ENCODE measurements at places on chromosomes 3 and 15. TPM values are rescaled to one million over a fixed set of nuclear protein-coding genes. Genes with fewer than 3 reads are reported as not detected.

DNA sequence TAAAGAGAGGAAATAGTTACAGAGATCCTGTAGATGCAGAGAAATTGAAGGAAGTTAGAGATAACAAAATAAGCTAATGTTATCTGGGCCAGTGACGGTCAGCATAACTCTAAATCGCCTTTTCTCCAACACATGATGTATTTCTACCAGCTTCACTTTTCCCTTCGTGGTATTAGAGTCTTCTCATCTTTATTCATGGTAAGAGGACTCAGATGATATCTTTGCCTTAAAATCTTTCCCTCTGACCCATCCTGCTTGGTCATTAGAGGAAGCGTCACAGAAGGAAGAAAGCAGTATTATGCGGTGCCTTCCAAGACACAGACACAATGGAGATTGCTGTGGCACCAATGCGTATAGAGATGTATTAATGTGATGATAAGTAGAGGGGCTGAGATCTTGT is 320.7 kb upstream of the GOLIM4 start:
- DNase-seq, result no peak

GRCh38 chr15:83210619-83211018 is 3.0 kb upstream of the HDGFL3 start:
- DNase-seq, result peak; percentile 65

GRCh38 chr3:152272771-152273242 is 4.1 kb downstream of the MBNL1 start:
- DNase-seq, result peak; percentile 66

DNA sequence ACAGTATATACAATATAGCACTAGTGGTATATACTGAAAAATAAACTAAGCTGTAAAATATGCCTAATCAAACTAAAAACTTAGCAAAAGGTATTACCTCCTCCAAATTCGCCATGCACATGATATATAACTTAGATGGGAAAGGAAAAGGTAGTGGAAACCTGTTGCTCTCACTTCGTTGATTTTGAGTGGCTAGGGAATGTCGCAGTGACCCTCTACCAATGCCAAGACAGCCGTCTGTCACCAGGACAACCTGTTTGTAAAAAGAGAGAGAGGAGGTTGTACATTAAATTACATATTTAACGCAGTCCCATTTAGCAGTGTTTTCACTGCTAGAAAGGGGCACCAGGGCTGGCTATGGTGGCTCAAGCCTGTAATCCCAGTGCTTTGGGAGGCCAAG is 11.3 kb downstream of the INTS14 start:
- no peak for DNase-seq

DNA sequence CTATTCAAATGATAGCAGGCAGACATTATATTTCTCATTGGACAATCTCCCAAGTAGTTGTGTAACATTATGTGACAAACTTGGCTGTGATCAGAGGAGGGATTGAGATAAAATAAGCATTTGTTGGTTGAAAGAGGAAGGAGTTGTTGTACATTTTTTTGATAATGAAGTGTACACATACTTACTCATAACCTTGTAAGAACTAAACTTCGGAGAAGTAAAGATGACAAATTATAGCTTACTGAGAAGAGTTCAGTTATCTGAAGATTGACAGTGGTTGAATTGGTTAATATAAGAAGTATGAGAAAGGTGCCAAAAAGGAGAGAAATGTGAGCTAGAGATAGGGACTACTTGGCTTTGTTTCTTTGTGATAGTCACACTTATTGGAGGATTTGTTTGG is 32.6 kb downstream of the STT3B start:
- no peak for DNase-seq

DNA sequence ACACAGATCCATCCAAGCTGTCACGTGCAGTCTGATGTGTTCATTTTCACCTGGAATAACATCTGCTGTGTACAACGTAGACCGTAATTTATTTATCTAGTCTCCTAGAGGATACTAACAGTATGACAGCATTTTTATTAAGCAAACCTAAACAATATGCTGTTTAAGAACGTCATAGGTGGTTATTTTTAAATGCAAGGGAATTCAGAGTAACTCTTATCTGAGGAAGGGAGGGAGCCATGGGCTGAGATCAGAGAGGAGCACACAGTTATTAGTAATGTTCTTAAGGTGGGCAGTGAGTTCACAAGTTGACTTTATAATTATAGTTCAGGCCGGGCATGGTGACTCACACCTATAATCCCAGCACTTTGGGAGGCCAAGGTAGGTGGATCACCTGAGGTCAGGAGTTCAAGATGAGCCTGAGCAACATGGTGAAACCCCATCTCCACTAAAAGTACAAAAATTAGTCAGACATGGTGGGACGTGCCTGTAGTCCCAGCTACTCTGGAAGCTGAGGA is 193.6 kb downstream of the UACA start:
- peak; percentile 51 for DNase-seq

DNA sequence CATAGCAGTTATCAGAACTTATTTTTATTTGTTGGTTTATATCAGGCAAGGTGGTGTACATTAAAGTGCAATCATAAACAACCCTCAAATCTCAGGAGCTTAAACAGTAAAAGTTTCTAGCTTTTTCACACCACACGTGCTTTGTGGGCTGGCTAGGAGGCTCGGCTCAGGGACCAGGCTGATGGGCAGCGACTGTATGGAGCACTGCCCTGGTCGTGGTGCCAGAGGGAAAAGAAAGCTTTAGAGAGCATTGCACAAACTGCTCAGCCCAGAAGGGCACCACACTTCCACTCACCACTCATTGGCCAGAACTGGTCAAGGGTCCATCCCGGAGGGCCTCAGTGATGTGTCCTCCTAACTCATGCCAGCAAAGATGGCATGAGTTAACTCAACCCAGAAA is 123.2 kb downstream of the AQP9 start:
- no peak for DNase-seq

- DNase-seq, result no peak
Observed at GRCh38 chr3:125068265-125068664, 12.5 kb upstream of the HEG1 start.

DNA sequence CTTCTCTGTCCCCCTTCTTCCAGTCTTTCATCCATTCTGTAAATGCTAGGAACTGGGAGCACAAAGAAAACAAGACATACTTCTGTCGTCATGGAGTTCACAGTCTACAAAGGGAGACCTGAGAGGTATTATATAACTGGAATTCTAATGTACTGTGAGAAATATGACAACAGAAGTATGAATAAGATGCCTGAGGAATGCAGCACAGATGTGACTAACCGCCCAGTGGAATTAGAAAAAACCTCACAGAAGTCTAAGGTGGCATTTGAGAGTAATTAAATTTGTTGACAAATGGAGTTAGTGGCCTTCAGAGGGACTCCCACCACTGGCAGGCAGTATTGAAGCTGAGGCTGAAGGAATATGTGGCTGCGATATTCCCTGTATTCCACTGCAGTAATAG is 168.5 kb upstream of the FAM3D start:
- peak; percentile 60 for DNase-seq

GRCh38 chr15:46778876-46779275 is 938.4 kb upstream of the SEMA6D start:
- DNase-seq, result no peak

GRCh38 chr3:156264771-156265170 is 144.4 kb downstream of the KCNAB1 start:
- DNase-seq, result peak; percentile 42

- DNase-seq, result no peak
Observed at GRCh38 chr3:142625153-142625440, 28.9 kb downstream of the PLS1 start.

DNA sequence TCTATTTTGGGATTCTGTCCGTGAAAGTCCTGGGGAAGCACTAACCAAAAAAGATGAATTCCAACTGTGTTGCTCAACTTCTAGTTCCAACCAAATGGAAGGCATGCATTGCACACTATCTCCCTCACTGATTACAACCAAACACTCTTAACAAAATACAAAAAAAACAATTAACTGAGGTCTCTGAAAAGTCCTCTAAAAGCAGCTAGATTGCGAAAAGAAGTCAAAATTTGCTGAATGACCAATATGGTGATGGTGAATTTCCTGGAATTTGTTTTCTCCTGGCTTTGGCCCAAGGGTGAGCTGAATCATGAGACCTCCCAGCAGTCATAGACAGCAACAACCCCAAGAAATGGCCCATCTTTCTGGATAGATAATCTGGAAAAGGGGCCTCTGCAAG is 28.3 kb downstream of the CYP19A1 start:
- peak; percentile 27 for DNase-seq

DNA sequence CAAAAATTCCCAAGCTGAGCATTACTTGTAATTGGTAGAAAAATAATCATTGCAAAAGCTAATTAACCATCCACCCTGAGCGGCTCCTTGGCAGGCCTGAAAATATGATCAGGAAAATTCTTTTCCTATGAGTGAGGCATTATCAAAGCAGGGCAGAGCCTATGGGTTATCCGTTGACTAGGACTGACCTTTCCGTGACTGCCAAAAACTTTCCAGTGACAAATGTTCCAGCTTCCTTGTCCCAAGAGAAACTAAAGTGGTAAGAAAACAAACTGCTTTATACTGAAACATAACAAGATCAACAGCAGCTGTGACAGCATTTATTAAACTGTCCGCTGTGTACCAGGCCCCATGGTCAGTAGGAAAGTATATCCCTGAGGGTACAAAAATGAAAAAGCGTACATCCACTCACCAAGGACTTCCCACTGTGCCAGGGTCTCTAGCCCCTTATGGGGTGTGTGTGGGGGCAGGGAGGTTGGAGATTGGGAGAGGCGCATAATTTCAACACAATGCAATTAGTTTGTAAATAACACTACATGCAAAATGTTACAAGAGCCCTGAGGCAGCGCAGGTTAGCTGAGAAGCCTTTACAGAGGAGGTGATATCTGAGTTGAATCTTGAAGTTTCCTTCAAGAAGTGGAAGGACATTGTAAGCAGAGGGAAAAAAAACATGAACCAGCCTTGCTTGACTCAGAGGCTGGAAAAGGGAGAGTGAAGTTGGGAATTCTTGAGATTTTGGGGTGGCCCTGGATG is 8.5 kb downstream of the LIPC start:
- DNase-seq, result peak; percentile 82

DNA sequence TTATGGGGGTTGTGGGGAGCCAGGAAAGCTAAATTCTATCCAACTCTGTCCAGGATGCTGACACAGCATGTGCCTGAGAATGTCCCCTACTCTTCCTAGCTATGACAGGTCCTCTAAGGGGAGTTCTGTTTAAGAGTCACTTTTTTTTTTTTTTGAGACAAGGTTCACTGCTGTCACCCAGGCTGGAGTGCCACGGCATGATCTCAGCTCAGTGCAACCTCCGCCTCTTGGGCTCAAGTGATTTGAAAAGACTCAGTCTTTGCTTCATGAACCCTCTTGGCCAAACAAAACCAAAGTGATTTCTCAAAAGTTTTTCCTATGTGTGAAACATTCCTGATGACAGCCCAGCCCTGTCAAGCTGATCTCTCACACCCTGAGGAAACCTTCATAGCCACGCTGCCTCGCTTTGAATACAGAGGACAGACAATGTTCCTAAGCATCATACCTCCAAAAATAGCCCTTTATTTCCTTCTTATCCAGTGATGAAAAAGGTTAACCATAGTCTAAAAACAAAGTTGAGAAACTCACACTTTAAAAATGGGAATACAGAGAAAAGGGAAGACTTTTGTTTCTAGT is 105.5 kb upstream of the PROK2 start:
- DNase-seq, result no peak

- no peak for DNase-seq
Observed at GRCh38 chr3:151567477-151567876, 106.6 kb upstream of the IGSF10 start.

DNA sequence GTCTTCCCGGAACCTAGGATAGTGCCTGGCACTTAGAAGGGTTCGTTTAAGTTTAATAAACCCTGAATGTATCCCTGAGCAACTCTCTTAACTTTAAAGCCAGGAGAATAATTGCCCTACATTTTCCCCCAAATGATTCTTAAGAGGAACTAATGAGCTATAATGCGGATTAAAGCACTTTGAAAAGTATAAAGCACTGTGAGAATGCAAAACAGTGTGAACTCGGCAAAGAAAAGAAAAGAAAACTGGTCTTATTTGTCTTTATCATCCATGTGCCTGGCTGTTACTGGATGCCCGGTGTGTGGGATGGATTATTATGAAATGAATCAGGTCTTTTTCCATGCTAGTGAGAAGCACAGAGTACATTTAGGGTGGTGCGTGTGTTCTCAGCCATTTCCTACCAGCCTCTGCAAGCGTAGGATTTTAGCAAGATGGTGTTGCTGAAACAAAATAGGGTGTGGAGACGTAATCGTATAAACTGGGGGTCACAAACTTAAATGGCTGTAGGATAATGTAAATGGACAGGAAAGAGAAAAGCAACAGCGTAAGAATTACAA is 983 bp downstream of the KBTBD12 start:
- DNase-seq, result no peak

DNA sequence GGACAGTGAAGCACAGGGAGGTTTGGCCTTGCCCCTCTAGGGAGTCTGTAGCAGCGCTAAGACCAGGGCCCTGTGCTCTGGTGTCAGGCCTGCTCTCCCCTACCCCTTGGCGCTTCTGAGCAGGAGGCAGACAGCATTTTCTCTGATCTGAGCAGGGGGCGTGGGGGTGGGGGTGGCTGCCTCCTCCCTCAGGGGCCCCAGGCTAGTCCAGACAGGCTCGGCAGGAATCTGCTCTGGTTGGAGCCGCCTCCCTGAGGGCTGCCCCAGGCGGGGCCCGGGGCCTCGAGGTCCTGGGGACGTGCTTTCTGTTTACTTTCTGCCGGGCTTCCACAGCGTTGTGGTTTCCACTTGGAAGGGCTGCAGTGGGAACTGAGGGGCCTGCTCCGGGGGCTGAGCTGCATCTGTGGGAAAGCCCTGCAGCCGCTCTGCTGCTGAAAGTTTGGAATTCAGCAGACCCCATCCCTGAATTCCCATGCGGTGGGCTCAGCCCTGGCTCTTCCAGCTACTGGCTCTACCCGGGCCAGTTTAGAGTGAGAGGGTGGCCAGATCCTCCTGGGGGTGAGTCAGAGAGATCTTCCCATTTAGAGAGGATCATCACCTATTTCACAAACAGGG is 105.4 kb downstream of the LINGO1 start:
- DNase-seq, result peak; percentile 36

GRCh38 chr15:70242951-70243685 is 145.4 kb upstream of the TLE3 start:
- no peak for DNase-seq

P2RY1 gene
- 0.02 TPM for total RNA-seq

NRROS gene
- total RNA-seq, result 0.42 TPM

ROPN1 gene
- total RNA-seq, result not detected

APOD gene
- total RNA-seq, result not detected

NR2F2 gene
- total RNA-seq, result 37.8 TPM

ADIPOQ gene
- not detected for total RNA-seq

TMED3 gene
- 192 TPM for total RNA-seq

PLA2G4E gene
- total RNA-seq, result not detected

GRK7 gene
- total RNA-seq, result not detected

NUP210 gene
- 3.5 TPM for total RNA-seq

RHCG gene
- total RNA-seq, result not detected

BNIP2 gene
- total RNA-seq, result 95.3 TPM

TMEM212 gene
- total RNA-seq, result not detected

CEMIP gene
- 2.1 TPM for total RNA-seq
